ENCODE measurements at places on chromosomes 5 and 9. TPM values are rescaled to one million over a fixed set of nuclear protein-coding genes. Genes with fewer than 3 reads are reported as not detected.
A peak's percentile ranks its signal among the peaks of the same experiment; 100 is the strongest.

GRCh38 chr5:67003935-67004729 is 192.5 kb downstream of the CD180 start:
- H3K27ac ChIP-seq: peak overlapping the region; percentile 95
- peak; percentile 89 for DNase-seq
- peak overlapping the region; percentile 65 for H3K4me3 ChIP-seq
- H3K36me3 ChIP-seq: no peaks in the 10 kb centered on the region

GRCh38 chr5:1291611-1292080 is 3.2 kb downstream of the TERT start:
- no peak overlapping the region for H3K27ac ChIP-seq
- DNase-seq: no peak
- peaks cover 16% of the 10 kb centered on the region for H3K4me1 ChIP-seq
- H3K36me3 ChIP-seq: no peaks in the 10 kb centered on the region
- H3K4me3 ChIP-seq: no peak overlapping the region

GRCh38 chr5:9099689-9100088 is 446.2 kb downstream of the SEMA5A start:
- no peak for DNase-seq
- H3K27ac ChIP-seq: no peak overlapping the region
- no peaks in the 10 kb centered on the region for H3K4me1 ChIP-seq
- H3K27me3 ChIP-seq: no peaks in the 10 kb centered on the region

- DNase-seq: no peak
- H3K36me3 ChIP-seq: no peaks in the 10 kb centered on the region
- H3K27ac ChIP-seq: peak overlapping the region; percentile 6
- H3K4me3 ChIP-seq: no peak overlapping the region
Measured at GRCh38 chr9:69190863-69191181, 16.7 kb downstream of the TJP2 start.

GRCh38 chr9:35827486-35827885 is 1.0 kb downstream of the FAM221B start:
- no peak overlapping the region for H3K4me3 ChIP-seq
- H3K27me3 ChIP-seq: no peaks in the 10 kb centered on the region
- no peaks in the 10 kb centered on the region for H3K36me3 ChIP-seq
- DNase-seq: no peak

TMEM215 gene
- not detected for total RNA-seq
